Fibroblast of lung (primary cell): ENCODE measurements at places on chromosomes 4 and X. TPM values are rescaled to one million over a fixed set of nuclear protein-coding genes. Genes with fewer than 3 reads are reported as not detected.

- DNase-seq: peak; percentile 36
Measured at GRCh38 chr4:76883147-76883546, 14.8 kb downstream of the SOWAHB start.

- no peak for DNase-seq
Measured at GRCh38 chr4:153729895-153730294, 29.9 kb downstream of the RNF175 start.

- no peak for DNase-seq
Measured at GRCh38 chrX:69072486-69073006, 92.7 kb downstream of the PJA1 start.

GRCh38 chr4:157358439-157358838 lies 137.9 kb downstream of the GRIA2 start:
- DNase-seq: no peak

GRCh38 chr4:71232056-71232430 lies 106.8 kb upstream of the SLC4A4 start:
- DNase-seq: peak; percentile 42

DNA sequence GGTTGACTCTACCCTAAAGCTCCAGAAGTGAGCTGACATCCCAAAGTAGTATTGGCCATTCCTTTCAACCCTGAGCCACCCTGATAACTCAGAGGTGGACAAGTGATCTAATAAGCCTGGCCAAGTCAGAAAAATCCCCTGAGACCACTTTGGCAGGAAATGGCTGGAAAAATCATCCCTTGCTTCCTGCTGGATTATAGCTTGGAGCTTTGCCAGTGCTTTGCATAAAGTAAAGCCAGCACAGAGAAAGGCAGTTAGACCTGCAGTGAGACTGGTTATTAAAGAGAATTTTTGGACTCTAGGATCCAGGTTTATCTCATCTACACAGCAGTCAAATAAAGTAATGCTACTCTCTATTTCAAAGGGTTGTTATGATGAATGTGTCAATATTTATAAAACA lies 6.4 kb downstream of the CXCL3 start:
- DNase-seq: no peak

GRCh38 chrX:70174754-70175153 lies 2.5 kb upstream of the DGAT2L6 start:
- DNase-seq: peak; percentile 69

DNA sequence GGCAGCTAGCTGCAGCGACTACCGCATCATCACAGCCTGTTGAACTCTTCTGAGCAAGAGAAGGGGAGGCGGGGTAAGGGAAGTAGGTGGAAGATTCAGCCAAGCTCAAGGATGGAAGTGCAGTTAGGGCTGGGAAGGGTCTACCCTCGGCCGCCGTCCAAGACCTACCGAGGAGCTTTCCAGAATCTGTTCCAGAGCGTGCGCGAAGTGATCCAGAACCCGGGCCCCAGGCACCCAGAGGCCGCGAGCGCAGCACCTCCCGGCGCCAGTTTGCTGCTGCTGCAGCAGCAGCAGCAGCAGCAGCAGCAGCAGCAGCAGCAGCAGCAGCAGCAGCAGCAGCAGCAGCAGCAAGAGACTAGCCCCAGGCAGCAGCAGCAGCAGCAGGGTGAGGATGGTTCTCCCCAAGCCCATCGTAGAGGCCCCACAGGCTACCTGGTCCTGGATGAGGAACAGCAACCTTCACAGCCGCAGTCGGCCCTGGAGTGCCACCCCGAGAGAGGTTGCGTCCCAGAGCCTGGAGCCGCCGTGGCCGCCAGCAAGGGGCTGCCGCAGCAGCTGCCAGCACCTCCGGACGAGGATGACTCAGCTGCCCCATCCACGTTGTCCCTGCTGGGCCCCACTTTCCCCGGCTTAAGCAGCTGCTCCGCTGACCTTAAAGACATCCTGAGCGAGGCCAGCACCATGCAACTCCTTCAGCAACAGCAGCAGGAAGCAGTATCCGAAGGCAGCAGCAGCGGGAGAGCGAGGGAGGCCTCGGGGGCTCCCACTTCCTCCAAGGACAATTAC lies 1.4 kb downstream of the AR start:
- DNase-seq: peak; percentile 55

GRCh38 chrX:104469771-104470170 lies 96.2 kb upstream of the IL1RAPL2 start:
- no peak for DNase-seq

- DNase-seq: no peak
Measured at GRCh38 chr4:119872371-119873016, 194.2 kb downstream of the MAD2L1 start.

- no peak for DNase-seq
Measured at GRCh38 chr4:5198656-5199541, 147.6 kb downstream of the STK32B start.

GRCh38 chrX:21811832-21812231 lies 27.6 kb upstream of the MBTPS2 start:
- no peak for DNase-seq

DNA sequence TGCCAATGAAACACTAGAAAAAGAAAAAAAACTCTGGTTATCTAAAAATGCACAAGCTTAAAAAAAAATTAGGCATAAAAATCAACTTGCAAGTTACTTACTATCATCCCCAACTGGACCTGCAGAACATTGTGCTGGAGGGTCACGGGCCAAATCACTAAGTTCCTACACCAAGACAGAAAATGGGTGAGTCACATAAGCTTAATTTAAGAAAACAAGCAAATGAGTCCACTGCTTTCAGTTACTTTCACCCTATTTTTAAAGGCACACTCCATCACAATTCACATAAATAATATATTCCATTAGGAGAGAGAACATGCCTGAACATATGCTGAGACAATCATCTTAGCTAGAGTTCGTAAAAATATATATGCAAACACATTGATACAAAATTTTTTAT lies 17.7 kb downstream of the UBE2D3 start:
- DNase-seq: peak; percentile 51

- peak; percentile 51 for DNase-seq
Measured at GRCh38 chr4:77358315-77358928, 201.4 kb downstream of the CCNG2 start.

- DNase-seq: no peak
Measured at GRCh38 chrX:2523911-2524310, 23.1 kb upstream of the DHRSX start.

DNA sequence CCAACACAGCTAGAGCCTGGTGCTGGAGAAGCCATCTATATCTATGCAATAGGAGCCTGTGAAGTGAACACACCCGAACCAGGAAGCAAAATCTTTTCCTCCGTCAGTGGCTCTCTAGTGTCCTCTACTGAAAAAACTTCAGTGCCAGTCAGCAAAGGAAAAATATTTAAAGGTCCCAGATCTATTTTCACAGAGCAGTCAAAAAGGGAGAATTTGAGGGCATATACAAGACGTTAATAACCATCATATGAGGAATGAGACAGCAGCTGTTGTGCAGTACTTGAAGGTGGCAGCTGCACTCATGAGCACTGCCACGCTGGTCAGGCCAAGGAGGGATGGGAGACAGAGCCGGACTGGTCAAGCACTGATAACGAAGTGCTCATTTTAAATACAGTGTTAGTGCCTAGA lies 14.4 kb downstream of the MCUB start:
- peak; percentile 48 for DNase-seq

- no peak for DNase-seq
Measured at GRCh38 chr4:142281999-142282398, 564.1 kb downstream of the INPP4B start.

DNA sequence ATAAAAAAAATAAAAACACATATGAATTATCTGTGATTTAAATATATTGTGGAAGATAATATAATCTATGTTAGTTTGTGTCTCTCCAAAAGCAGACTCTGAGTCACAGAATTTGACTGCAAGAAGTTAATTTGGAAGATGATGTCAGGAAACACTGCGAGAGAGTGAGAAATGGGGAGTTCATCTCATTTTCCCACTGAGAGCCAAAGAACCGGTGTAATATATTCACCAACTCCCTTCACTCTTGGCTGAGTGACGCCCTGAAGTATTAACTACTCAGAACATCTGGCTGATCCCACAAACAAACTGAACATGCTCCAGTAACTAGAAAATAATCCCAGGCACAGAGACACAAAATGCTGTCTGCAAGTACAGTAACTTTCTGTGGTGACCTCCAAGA lies 345.8 kb upstream of the SPANXN1 start:
- DNase-seq: no peak

- no peak for DNase-seq
Measured at GRCh38 chr4:24533364-24533763, 51.0 kb downstream of the DHX15 start.

- peak; percentile 46 for DNase-seq
Measured at GRCh38 chrX:21974011-21974385, 33.5 kb downstream of the SMS start.

DNA sequence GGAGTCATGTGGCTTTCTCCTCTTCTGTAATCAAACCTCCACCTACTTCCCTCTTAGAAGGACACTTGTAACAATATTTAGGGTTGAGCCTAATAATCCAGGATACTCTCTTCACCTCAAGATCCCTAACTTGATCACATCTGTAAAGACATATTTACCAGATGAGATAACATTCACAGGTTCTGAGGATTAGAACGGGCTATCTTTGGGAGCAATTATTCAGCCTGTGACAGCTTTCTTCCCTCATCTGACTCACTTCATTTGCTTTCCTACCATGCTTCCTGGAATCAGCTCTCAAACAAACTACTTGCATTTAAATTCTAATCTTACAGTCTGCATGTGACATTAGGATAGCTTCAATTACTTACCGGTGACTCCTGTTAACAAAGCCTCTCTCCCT lies 133.5 kb upstream of the NDST3 start:
- DNase-seq: no peak

- peak; percentile 66 for DNase-seq
Measured at GRCh38 chr4:147057611-147058190, 112.0 kb upstream of the TTC29 start.

DNA sequence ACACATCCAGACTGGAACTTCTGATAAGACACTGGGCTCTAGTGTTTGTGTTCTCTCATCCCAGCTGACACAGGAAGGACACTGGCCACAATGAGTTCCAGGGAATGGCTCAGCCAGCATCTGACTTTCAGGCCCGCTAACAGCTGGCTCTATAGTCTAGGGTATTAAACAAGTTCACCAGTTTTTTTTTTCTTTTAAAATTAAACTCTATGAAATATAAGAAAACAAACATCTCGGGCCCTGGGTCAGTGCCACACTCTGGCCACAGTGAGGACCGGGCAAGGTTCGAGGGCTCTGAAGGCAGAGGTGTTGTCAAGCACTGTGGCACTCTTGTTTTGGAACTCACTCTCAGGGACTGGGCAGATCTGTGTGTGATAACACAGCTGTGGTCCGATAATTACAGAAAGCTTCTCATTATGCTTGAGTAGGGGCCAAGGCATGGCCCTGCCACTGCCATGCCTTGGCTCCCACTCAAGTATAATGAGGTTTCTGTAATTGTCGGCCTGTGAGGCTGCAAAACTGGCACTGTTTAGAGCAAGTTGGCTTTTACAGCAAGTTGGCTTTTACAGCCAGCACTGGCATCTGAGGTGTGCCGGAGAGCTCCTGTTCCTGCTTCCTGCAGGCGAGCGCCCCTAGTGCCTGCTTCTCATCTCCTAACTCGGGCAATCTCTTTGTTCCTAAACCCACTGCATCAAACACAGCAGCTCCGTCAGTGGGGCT lies 62.8 kb downstream of the PPP1R2C start:
- DNase-seq: peak; percentile 59

DNA sequence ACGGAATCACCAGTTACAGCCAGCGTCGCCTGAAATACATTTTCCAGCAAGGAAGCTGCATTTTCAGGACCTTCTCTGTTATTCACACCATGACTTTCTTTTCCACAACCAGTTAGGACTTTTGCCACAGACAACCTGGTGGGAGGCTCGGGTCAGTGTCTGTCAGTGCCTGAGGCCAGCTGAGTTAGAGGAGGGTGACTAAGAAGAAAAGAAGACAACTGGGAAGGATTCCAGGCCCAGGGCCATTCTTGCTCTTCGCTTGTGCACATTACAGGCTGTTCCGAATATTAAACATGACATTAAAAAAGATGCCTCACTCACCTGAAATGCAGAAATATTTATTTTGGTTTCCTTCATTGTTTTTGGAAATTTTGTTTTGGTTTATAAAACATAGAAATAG lies 21.4 kb upstream of the CENPU start:
- no peak for DNase-seq

DNA sequence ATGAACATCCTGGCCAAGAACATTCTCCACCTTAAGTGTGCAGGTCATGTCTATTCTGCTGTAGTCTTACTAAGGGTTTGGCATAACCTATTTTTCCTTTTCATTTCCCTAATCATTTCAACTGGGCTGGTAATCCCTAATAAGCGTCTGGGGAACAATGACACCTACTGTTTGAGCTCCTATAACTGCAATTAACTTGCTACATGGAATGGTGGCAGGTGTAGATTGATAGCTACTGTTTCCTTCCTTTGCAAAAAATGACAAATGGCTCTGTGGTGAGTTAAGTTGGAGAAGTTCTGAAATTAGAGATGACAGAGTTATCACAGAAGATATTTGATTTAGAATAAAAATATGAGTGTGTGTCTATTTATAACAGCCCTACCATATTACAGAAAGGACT lies 104.5 kb upstream of the NAP1L5 start:
- no peak for DNase-seq

- DNase-seq: no peak
Measured at GRCh38 chr4:94722748-94723147, 35.0 kb upstream of the BMPR1B start.

Gene GPR173
- 3.9 and 4.0 TPM in 2 replicates for polyA plus RNA-seq

Gene MAGEA10
- polyA plus RNA-seq: not detected in 2 replicates

Gene MAGEE2
- not detected in 2 replicates for polyA plus RNA-seq

Gene RXFP1
- 0.06 and 0.10 TPM in 2 replicates for polyA plus RNA-seq

Gene NIPAL1
- 0.14 and 0.45 TPM in 2 replicates for polyA plus RNA-seq

Gene EDA
- polyA plus RNA-seq: 0.20 and 0.30 TPM in 2 replicates

Gene FRAS1
- polyA plus RNA-seq: 0.30 and 0.76 TPM in 2 replicates

Gene DRP2
- 0.59 and 0.64 TPM in 2 replicates for polyA plus RNA-seq

Gene WNK3
- 0.14 and 0.24 TPM in 2 replicates for polyA plus RNA-seq

Gene BMPR1B
- polyA plus RNA-seq: 0.23 and 0.45 TPM in 2 replicates

Gene SPANXA1
- polyA plus RNA-seq: not detected in 2 replicates

Gene ZAR1
- polyA plus RNA-seq: not detected in 2 replicates
